ENCODE measurements at places on chromosomes 11 and 22. TPM values are rescaled to one million over a fixed set of nuclear protein-coding genes. Genes with fewer than 3 reads are reported as not detected.

GRCh38 chr11:91156041-91156440, 933.2 kb upstream of the CHORDC1 start:
- no peak for DNase-seq

DNA sequence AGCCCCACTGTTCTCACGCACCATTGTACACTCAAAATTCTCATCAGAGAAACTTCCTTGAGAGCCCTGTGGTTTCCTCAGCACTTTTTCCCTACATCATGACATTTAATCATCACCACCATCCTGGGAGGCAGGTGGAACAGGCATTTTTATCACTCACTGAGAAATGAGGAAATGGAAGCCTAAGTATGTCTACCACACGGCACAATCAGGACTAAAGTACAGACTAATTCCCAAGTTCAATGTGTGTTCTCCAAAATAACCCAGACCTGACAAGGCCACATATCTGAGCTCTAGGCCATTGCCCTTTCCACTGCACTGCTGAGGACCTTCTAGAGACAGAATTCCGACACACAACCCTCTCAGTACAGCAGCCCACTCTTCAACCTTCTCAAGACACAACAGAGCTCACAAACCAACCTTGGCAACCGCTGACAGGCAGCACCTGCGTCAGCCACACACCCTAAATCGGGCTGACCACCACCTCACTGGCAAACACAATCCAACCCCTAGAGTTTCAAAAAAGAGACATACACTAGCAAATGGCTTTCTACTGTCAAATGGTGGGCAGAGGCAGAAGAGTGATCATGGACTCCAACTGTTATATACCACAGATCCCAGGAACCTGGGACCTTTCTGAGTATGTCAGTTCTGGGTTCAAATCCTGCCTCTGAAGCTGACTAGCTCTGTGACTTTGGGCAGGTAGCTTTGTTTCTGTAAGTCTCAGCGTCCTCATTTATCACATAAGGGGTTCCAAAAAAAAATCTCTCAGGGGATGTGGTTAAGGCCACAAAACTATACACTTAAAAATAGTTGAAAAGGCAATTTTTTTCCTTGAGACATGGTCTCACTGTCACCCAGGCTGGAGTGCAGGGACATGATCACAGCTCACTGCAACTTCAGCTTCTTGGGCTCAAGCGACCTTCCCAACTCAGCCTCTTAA, 16.3 kb downstream of the SMCO4 start:
- DNase-seq: no peak

- DNase-seq: no peak
Measured at GRCh38 chr11:69418576-69419296, 62.7 kb upstream of the LINC01488 start.

GRCh38 chr11:93685196-93685595, 23.7 kb downstream of the CEP295 start:
- DNase-seq: no peak

DNA sequence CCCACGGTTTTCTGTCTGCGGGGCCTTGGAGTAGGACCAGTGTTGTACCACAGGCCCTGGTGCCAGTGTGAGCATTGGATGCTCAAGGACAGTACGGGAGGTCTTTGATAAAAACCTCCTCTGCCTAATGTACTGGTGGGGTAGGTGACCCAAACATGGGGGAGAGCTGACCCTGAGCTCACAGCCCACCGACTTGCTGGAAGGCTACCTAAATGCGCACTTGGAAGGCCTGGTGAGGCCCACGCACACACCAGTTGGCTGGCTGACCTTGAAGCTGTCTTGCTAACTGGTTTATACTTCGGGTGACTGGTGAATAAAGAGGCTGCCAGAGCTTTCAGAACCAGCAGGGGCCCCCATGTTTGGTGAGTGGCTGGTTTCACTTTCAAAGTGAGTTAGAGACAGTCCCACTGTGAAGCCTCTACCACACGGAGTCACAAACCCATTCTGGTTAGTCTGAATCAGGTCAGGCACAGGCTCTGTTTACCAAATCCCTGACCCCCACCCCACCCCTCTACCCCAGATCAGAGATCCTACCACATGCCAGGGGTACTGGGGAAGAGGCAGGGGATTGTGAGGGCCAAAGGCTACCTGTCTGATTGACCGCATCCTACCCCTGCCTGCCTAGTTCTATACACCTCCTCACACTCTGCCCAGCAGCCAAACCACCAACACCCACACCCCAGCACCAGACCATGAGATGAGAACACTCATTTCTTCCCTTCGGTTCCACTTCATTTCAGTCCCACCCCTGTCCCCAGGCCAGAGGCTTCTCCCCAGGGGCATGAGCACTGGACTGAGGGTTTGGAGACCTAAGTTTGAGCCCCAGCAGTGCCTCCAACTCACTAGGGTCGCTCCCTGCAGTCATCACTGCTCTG, 12.7 kb upstream of the IL2RB start:
- DNase-seq: no peak

- DNase-seq: no peak
Measured at GRCh38 chr11:128840783-128841182, 26.3 kb downstream of the KCNJ1 start.

DNA sequence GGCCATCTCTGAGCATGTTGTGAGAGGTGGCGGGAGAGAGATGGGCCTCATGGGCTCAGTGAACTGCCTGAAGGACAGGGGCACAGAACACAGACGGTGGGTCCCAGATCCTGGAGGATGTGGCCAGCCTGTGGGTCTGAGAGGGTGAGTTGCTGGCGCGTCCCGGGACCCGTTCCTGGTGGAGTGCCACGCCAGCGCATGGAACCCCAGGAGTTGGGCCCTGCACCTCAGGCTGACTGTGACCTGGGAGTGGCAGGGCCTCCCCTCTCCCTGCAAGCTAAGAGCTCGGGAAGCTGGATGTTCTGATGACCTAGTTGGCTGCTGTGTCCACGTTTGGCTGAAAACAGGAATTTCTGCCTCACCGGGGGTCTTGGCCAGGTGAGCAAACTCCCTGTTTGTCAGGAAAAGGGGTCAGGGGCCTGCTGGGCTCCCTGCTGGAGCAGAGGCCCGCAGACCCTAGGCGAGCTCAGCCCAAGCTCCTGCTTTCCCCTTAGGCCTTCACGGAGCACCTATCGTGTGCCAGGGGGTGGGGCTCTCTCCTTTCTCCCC, 15.0 kb downstream of the LRRC32 start:
- peak; percentile 49 for DNase-seq

GRCh38 chr11:114315749-114316368, 19.7 kb downstream of the NNMT start:
- no peak for DNase-seq

GRCh38 chr11:128783513-128783912, 83.6 kb downstream of the KCNJ1 start:
- no peak for DNase-seq

GRCh38 chr11:45142241-45143055, 4.0 kb upstream of the PRDM11 start:
- DNase-seq: no peak

DNA sequence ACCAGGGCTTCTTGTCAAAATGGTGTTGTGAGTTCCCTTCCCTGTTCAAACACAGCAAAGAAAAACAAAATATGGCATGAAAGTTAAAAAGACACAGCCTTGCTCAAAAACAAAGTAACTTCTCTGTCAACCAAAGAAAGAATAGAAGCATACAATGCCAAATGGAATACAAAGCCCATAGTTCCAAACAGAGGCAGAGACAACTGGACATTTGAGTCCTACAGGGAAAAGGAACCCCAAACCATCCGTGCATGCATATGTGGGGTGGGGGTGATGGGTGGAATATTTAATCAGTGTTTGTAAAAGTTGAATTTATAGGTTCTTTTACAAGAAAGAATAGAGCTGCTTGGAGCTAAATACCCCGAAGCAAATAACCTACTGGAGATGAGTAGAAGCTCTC, 218.7 kb downstream of the FAM76B start:
- no peak for DNase-seq

DNA sequence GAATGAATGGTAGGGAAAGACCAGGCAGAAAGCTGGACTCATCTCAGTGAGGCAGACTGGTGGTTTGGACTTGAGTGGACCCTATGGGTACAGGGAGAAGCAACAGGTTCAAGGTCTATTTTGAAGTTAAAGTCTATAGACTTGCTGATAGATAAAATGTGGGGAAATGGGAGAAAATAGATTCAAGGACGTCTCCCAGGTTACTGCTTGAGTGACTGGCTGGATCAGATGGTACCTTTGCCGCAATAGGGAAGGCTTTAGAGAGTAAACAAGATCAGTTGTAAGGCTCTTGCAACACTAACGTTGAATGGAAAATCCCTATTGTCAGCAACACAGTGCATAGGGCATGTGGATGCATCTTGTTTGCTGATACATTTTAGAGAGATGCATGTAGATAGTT, 27.4 kb downstream of the SEZ6L start:
- no peak for DNase-seq

- no peak for DNase-seq
Measured at GRCh38 chr11:1447845-1448825, 38.4 kb downstream of the MOB2 start.

DNA sequence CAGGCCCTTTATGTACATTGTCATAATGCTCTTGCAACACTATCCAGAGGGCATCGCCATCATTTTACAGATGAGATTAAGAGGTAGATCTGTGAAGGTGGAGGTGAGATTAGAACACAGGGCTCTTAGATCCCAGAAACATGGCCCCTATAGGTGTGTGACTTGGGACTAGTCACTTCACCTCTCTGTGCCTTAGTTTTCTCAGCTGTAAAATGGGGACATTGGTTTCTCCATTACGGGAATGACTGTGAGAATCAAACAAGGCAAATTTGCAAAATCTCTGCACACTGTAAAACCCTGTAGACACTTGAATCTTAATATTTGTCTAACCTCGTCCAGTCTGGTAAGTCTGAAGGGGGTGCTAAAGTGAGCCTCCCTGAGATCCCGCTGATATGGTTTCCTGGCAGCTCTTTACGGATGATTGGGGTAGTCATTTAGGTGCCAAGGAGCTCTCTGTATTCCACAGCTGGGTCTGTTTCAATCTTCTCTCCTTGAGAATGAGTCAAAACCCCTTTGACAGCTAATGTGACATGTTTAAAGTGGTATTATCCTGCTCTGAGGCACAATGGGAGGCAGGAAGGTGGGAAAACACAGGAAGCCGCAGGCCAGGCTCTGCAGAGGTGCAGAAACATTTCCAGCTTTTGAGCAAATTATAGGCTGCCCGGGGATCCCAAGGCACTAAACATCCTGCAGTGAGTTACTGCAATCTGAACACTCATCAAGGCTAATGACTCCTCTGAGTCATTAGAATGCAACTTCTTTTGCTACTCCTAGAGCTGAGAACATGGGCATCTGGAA, 140.8 kb downstream of the CCDC81 start:
- no peak for DNase-seq

GRCh38 chr22:36872084-36872483, 11.3 kb downstream of the NCF4 start:
- no peak for DNase-seq

- DNase-seq: no peak
Measured at GRCh38 chr22:17694752-17695151, 56.2 kb downstream of the BCL2L13 start.

GRCh38 chr11:7457211-7457610, 28.1 kb upstream of the OLFML1 start:
- DNase-seq: no peak

DNA sequence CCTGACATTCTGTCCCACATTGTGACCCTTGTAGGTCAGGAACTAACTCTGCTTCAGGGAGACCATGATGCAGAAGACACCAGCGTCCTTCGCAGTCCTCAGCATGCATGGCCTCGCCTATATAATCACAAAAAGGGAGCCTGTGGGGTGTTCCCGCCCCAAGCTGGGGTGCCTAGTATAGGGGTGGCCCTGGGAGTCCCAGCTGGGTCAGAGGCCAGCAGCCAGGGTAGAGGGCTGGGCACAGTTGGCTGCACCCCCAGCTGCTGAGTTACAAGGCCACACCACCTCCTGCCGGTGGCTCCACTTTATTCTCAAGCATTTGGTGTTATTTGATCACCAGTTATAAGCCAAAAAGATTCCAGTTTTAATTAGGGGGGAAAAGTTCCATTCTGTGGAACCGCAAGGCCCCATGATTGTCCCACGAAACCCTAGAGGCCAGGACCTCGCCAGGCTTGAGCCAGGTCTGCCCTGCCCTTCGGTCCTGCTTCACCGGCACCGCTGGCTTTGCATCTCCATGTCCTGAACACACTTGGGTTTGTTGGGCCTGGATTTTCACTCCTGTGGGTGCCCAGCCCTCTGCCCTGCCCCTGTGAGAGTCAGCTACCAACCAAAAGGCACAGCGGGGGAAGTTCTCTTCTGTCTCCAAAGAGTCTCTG, 15.0 kb upstream of the GNB1L start:
- peak; percentile 49 for DNase-seq

- no peak for DNase-seq
Measured at GRCh38 chr22:19766511-19767426, 6.2 kb downstream of the TBX1 start.

GRCh38 chr11:94203070-94203469, 74.4 kb downstream of the PANX1 start:
- DNase-seq: no peak

- no peak for DNase-seq
Measured at GRCh38 chr11:5891216-5891800, 1.7 kb upstream of the OR52E5 start.

Gene OR5B21
- total RNA-seq: not detected

Gene MMP27
- 0.33 TPM for total RNA-seq

Gene ARRB1
- 42.3 TPM for total RNA-seq

Gene BATF2
- total RNA-seq: 0.64 TPM

Gene CFAP300
- total RNA-seq: 4.4 TPM

Gene RAG2
- total RNA-seq: not detected
